ENCODE measurements at places on chromosomes 2 and 18.

DNA sequence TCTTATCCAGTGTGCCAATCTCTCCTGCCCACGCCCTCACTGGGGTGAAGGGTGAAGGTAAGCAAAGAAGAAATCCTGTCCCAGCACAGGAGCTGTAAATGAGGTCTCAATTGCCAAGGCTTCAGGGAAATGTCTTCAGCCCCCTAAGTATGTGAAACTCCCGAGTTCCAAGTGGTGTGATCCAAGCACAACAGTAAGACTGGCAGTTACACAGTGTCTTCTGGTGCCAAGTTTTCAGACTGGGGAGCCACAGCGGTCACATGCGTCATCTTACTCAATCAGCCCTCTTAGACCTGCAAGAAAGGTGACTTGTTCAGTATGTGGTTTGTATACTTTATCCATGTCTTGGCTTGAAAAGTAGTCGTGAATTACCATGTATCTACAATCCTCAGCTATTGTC is 55.0 kb upstream of the SPRED2 start:
- DNase-seq, result no peak

DNA sequence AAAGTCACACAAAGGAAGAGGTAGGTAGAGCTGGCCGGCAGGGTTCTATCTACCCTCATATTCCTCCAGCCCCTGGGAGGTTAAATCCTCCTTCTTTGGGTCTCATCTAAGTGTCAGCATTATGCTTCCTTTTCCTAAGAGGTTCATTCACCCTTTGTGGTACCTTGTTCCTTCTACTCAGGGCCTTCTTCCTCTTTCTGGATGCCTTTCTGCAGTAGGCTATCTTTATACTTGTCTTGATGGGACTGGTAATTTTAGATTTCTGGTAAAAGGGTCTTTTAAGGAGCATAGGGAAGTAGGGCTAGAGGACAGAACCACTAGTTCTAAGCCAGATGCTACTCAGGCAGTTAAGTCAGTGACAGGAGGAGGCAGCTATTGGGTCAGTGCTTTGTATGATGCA is 13.7 kb upstream of the TNP1 start:
- no peak for DNase-seq

GRCh38 chr2:224059178-224059577 is 20.1 kb upstream of the SERPINE2 start:
- no peak for DNase-seq

DNA sequence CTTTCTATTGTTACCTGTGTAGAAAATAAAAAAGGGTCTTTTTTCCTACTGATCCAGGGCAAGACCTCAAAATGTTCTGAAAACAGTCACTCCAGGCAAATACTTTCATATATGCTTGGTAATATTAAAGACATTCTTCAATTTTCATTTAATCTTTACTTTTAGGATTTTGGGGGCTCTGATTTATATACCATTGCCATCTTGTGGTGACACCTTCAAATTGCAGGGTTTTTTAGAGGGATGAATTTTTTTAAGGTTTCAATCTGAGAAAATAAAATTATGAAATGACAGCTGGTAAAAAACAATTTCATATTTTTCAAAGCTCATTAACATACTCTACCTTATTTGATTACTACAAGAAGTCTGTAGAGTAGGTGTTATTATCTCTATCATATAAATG is 26.8 kb downstream of the MAPK4 start:
- DNase-seq, result no peak

- no peak for DNase-seq
These were observed 176.1 kb downstream of the VAPA start for GRCh38 chr18:10089881-10090280.

GRCh38 chr2:59806486-59806885 is 747.0 kb downstream of the BCL11A start:
- DNase-seq, result no peak
